Right atrium auricular region (tissue), 2 donors: ENCODE measurements at places on chromosomes 11 and 22. TPM values are rescaled to one million over a fixed set of nuclear protein-coding genes. Genes with fewer than 3 reads are reported as not detected.

DNA sequence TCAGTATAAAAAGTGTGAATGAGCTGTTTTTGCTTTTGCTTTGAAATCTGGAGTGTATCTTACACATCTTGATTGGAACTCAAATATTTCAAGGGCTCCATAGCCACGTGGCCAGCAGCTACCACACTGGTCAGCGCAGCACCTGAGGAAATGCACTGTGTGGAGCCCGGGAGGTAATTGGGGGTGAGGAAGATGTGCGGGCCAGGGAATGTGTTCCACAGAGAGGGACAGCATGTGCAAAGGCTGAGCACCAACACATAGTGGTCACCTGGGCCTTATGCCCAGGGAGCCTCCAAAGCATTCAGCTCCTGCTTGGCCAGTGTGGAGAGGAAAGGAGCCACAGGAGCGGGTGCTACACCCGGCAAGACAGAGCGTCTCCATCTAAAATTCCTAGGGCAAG lies 20.8 kb downstream of the RELT start:
- no peak for DNase-seq
- H3K4me1 ChIP-seq = peaks cover 22% of the 10 kb centered on the region
- no peaks in the 10 kb centered on the region for H3K36me3 ChIP-seq
- no peak overlapping the region for H3K4me3 ChIP-seq
- H3K27me3 ChIP-seq = no peaks in the 10 kb centered on the region
- H3K27ac ChIP-seq = no peak overlapping the region

DNA sequence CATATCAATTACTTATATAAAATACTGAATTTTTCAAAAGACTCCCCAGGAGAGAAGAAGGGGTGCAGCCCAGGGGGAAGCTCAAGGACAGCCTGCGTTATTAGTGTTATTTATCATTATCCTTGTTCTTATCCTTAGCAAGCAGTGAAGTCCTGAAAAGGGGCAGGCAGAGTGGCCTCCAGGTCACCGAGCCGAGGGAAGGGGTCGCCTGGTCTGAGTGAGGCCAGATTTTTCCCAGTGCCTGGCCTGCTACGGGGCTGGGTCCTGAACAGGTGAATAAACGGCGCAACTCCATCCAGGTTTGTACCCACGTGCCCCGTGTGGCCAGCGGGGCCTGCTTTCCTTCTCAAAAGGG lies 123.7 kb downstream of the BRD1 start:
- H3K4me3 ChIP-seq = no peak overlapping the region
- no peak overlapping the region for H3K27ac ChIP-seq
- no peak for DNase-seq
- no peaks in the 10 kb centered on the region for H3K36me3 ChIP-seq
- H3K27me3 ChIP-seq = no peaks in the 10 kb centered on the region

DNA sequence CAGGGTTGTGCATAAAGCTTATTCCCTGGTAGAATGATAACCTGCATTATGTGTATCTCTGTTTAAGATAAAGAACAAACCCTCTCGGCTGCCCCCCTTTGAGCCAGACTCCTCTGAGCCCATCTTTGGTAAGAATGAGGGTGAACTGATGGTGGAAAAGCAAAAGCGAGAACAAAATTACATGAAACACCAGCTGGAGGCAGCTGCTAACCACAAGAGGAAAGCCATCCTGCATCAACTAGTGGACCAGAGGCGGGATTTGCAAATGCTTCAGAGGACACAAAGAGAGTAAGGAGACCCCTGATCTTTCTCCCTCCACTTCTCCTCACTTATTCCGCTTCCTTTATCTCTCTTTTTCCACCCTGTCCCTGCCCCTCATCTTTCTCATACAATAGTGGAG lies 40.3 kb downstream of the CCDC81 start:
- DNase-seq = no peak
- H3K4me1 ChIP-seq = no peaks in the 10 kb centered on the region
- H3K27ac ChIP-seq = no peak overlapping the region
- no peaks in the 10 kb centered on the region for H3K36me3 ChIP-seq
- H3K4me3 ChIP-seq = no peak overlapping the region

DNA sequence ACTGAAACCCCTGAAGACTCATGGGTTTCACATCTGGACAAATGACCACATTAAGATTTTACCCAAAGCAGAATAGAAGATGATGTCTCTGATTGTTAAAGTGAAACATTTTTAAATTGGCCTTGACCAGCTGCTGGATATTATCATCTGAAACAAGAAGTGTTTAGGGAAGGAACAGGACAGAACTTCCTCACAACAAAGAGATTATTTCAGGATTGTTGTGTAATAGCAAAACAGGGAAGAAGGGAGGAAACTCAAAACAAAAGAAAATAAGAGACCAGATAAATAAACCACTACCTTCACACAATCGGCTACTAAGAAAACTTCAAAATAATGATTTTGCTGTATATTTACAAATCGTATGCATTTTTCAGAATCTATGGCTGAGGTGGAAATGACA lies 319.2 kb upstream of the API5 start:
- no peaks in the 10 kb centered on the region for H3K4me1 ChIP-seq
- H3K27me3 ChIP-seq = no peaks in the 10 kb centered on the region
- DNase-seq = no peak

DNA sequence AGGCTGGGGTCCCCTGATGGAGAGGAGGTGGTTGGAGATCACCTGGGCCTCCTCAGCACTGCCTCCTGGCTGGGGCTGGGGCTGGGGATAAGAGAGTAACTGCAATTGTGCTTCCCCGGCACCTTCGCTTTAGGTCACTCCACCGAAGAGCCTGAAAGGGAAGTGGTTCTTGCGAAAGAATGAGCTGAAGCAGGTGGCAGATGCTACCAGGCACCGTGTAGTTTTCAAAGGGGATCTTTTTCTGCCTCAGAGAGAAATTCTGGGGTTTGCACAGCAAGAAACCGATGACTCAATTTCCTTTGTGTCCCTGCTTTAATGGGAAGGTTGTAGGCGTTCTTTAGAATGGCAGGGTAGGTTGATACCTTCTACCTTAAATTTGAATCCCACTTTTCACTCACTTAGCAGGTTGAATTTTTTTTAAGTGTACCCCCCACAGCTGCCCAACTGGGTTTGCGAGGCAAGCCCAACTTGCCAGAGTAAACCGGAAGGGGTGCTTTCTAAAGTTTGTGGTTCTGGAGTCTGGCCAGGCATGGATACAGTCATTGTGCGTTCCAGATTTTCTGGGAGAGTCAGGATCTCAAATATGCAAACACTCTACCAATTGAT lies 5.3 kb downstream of the CD44 start:
- H3K27me3 ChIP-seq = no peaks in the 10 kb centered on the region
- DNase-seq = no peak
- H3K27ac ChIP-seq = no peak overlapping the region
- no peaks in the 10 kb centered on the region for H3K36me3 ChIP-seq

DNA sequence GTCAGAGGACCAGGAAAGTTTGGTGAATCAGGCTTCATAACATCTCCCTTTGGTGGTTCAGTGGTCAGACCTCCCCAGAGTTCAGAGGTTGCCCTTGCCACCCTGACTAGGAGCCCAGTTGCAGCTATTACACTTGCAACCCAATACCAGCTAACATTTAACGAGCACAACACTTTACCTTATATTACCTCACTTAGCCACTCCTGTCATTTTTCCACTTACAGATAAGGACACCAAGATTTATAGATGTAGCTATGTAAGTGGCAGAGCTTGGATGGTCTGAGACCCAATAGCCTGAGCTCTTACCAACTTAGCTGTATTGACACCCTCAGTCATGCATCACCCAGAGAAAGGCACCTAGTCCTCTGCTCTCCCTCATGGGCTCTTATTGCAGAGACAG lies 234.7 kb downstream of the INSC start:
- no peak overlapping the region for H3K4me3 ChIP-seq
- no peak for DNase-seq
- H3K4me1 ChIP-seq = no peaks in the 10 kb centered on the region
- H3K27ac ChIP-seq = no peak overlapping the region

GRCh38 chr11:2827256-2827655 lies 58.3 kb downstream of the CDKN1C start:
- DNase-seq = no peak
- no peaks in the 10 kb centered on the region for H3K4me1 ChIP-seq
- H3K27me3 ChIP-seq = no peaks in the 10 kb centered on the region

DNA sequence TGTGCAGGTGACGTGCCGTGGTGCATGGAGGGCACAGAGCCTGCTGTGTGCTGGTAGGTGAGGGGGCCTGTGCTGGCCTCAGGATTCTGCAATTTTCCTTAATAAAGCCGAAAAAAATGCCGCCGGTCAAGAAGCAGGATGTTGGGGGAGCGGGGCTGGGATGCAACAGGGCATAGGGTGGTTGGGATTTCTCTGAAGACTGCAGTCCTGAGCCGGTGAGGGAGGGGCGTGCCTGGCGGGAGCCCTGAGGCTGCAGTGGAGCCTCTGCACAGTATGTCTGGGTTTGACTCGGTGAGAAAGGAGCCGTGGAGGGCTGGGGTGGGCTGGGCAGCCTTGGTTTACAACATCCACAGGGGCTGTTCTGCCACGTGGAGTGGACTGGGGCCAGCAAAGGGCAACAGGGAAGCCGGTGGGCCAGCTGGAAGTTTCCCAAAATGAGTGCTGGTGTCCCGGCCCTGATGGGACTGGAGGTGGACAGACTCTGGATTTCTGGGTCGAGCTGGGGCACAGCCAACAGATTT lies 1.3 kb downstream of the CDHR5 start:
- H3K36me3 ChIP-seq = no peaks in the 10 kb centered on the region
- no peak overlapping the region for H3K4me3 ChIP-seq
- no peaks in the 10 kb centered on the region for H3K27me3 ChIP-seq
- peaks cover 5% of the 10 kb centered on the region for H3K4me1 ChIP-seq
- DNase-seq = no peak

The FGF19 gene
- not detected for total RNA-seq

The MMP26 gene
- not detected for total RNA-seq

The RFPL2 gene
- not detected for total RNA-seq

The OR56A1 gene
- total RNA-seq = not detected
